Pancreas (tissue), 10 donors: ENCODE measurements at places on chromosomes 13 and 19. TPM values are rescaled to one million over a fixed set of nuclear protein-coding genes. Genes with fewer than 3 reads are reported as not detected.

OR7A5 gene
- total RNA-seq = not detected

NLRP4 gene
- total RNA-seq = not detected

PABPC3 gene
- total RNA-seq = not detected

CRB3 gene
- 25.1 TPM for total RNA-seq

ZNF561 gene
- 19.6 TPM for total RNA-seq

GRCh38 chr19:2111425-2111824 is 14.7 kb downstream of the IZUMO4 start:
- H3K36me3 ChIP-seq = peaks cover 71% of the 10 kb centered on the region
- DNase-seq = no peak
- H3K27ac ChIP-seq = no peak overlapping the region
- no peaks in the 10 kb centered on the region for H3K27me3 ChIP-seq
- no peak overlapping the region for H3K4me3 ChIP-seq

- no peak for DNase-seq
- H3K27me3 ChIP-seq = no peaks in the 10 kb centered on the region
- no peak overlapping the region for H3K4me3 ChIP-seq
- H3K27ac ChIP-seq = no peak overlapping the region
These were observed 24.6 kb downstream of the MPHOSPH8 start for GRCh38 chr13:19657872-19658591.

DNA sequence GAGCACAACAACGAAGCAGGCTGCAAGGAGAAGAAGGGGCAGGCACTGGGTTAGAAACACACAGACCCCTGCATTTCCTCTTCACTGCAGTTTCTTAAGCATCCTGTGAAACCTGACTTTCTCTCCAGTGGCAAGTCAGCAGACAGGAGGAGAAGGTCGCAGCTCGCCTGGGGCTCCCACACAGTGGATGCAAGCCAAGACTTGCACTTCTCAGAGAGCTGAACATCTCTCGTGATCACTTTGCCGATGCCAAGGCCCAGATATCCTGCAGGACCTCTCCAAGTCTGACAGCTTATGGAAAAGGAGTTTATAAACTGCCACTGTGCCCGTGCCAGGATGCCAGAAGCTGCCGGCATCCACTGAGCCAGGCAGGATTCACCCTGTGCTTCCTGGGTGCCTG is 18.4 kb downstream of the TMEM272 start:
- H3K4me3 ChIP-seq = no peak overlapping the region
- no peaks in the 10 kb centered on the region for H3K4me1 ChIP-seq
- DNase-seq = no peak
- H3K27ac ChIP-seq = no peak overlapping the region
- no peaks in the 10 kb centered on the region for H3K36me3 ChIP-seq

DNA sequence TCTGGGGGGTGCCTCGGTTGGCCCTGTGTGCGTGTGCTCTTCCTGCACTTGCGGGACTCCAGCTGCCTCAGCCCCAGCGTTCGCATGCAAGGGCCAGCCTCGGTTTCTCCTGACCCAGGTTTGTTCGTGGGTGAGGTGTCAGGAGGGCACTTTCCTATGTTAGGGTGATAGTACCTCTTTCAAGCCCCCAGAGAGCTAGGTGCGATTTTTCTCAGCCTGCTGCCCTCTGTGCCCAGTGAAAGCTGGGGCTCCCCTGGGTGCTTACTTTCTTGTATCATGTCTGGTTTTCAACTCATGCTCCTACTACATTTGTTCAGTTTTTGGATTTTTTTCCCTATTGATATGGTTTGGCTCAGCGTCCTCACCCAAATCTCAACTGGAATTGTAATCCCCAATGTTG is 289.2 kb downstream of the TEX29 start:
- H3K27ac ChIP-seq = no peak overlapping the region
- DNase-seq = no peak
- no peaks in the 10 kb centered on the region for H3K27me3 ChIP-seq
- H3K36me3 ChIP-seq = no peaks in the 10 kb centered on the region
- peaks cover 5% of the 10 kb centered on the region for H3K4me1 ChIP-seq

- H3K36me3 ChIP-seq = no peaks in the 10 kb centered on the region
- DNase-seq = no peak
- H3K27ac ChIP-seq = no peak overlapping the region
- no peaks in the 10 kb centered on the region for H3K27me3 ChIP-seq
- H3K4me1 ChIP-seq = no peaks in the 10 kb centered on the region
These were observed 349 bp downstream of the ZNF98 start for GRCh38 chr19:22421797-22422196.

- DNase-seq = no peak
- H3K27me3 ChIP-seq = no peaks in the 10 kb centered on the region
- H3K4me1 ChIP-seq = no peaks in the 10 kb centered on the region
- H3K4me3 ChIP-seq = no peak overlapping the region
- H3K27ac ChIP-seq = no peak overlapping the region
- H3K36me3 ChIP-seq = no peaks in the 10 kb centered on the region
These were observed 17.8 kb downstream of the GPR12 start for GRCh38 chr13:26742691-26743358.

DNA sequence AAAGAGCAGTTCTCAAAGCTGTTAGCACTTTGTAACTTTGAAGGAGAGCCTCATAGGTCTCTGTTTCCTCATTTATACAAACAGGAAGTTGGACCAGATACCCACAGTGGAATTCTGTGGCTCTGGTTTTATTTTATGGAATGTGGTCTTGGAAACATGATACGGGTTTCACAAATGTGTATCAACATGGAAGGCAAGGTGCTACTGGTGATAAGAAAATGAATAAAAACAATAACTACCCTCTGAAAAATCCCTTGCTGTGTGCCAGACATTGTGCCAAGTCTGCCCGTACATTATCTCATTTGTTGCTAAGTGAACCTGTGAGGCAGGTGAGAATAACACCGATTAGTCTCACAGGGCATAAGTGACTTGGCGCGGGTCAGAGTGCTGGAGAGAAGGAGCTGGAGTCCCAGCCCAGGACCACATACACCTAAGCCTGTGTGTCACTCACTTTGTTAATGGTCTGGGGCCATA is 45.0 kb upstream of the RNF113B start:
- no peak overlapping the region for H3K4me3 ChIP-seq
- peak overlapping the region; percentile 69 for H3K27ac ChIP-seq
- no peaks in the 10 kb centered on the region for H3K27me3 ChIP-seq
- no peaks in the 10 kb centered on the region for H3K36me3 ChIP-seq
- peak; percentile 86 for DNase-seq

- peak; percentile 56 for DNase-seq
- H3K4me1 ChIP-seq = no peaks in the 10 kb centered on the region
- no peak overlapping the region for H3K4me3 ChIP-seq
- H3K36me3 ChIP-seq = no peaks in the 10 kb centered on the region
- H3K27ac ChIP-seq = no peak overlapping the region
- no peaks in the 10 kb centered on the region for H3K27me3 ChIP-seq
These were observed 29.2 kb downstream of the GPR180 start for GRCh38 chr13:94630858-94631257.

DNA sequence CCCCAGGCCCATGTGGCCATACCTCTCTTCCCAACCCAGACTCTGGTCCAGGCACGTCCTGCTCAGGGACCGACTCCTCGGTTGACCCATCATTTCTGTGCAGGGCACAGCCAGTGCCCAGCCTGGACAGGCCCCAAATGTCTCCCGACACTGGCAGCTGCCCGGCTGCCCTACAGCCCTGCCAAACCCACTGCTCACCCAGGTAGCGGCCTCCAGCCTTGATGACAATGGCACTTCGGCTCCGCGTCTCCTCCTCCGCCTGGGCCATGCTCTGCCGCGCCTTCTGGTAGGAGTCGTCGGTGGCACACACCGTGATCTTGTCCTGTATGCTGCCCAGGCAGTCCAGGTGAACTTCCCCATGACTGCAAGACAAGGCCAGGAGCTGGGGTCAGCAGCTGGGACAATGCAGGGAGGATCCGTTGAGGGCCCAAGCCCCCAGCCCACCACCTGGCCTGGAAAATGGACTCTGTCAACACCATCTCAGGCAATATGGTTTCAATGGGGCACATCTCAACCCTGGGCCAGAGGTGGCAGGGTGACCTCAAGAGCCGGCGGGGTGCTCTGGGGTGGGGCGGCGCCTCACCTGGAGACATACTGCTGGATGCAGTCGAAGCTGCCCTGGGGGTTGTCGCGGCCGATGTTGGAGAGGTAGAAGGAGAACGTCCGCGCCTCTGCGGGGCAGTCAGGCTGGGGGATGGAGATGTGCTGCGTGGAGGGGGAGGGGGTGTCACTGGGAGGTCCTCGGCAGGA is 27.5 kb upstream of the ISYNA1 start:
- no peak overlapping the region for H3K4me3 ChIP-seq
- no peaks in the 10 kb centered on the region for H3K36me3 ChIP-seq
- H3K4me1 ChIP-seq = peaks cover 17% of the 10 kb centered on the region
- H3K27ac ChIP-seq = peak overlapping the region; percentile 74
- peak; percentile 42 for DNase-seq

GRCh38 chr19:41095703-41096102 is 7.5 kb downstream of the CYP2A13 start:
- no peak overlapping the region for H3K4me3 ChIP-seq
- no peak overlapping the region for H3K27ac ChIP-seq
- H3K4me1 ChIP-seq = no peaks in the 10 kb centered on the region
- H3K27me3 ChIP-seq = no peaks in the 10 kb centered on the region

DNA sequence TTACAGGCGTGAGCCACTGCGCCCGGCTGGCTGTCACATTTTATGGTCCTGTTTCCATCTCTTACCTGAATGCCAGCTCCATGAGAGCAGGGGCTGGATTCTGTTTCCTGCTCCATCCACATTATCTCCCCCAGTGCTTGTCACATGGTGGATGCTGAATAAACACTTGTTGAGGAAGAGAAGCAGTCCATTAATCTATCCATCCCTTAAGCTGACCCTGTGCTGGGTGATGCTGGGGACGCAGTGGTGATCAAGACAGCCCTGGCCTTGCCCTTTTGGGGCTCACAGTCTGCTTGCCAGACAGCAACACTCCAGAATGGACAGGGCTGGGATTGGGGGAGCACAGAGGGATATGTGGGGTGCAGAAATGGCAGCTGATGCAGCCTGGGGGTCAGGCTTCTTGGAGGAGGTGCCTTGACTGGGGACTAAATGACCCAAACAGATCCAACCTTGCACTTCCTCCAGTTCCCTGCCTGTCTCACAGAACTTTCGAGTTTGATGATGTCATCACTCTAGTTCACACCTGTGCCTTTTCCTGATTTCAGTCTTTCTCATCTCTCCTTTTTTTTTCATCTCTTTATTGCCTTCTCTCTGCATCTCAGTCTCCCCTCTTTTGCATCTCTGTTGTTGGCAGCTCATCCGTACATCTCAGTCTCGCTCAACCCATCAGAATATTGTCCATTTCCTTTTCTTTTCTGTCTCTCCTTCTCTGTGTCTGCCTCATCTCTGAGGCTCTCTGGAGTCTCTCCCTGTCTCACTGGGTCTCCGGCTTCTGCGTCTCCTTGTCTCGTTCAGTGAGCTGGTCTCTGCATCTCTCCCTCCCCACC is 4.6 kb downstream of the IRF2BP1 start:
- DNase-seq = peak; percentile 60
- peak overlapping the region; percentile 61 for H3K27ac ChIP-seq
- H3K4me3 ChIP-seq = peak overlapping the region; percentile 83
- no peaks in the 10 kb centered on the region for H3K27me3 ChIP-seq
- H3K36me3 ChIP-seq = no peaks in the 10 kb centered on the region
